ENCODE measurements at places on chromosomes 4 and X. TPM values are rescaled to one million over a fixed set of nuclear protein-coding genes. Genes with fewer than 3 reads are reported as not detected.

GRCh38 chr4:63528256-63528991 lies 880.8 kb downstream of the TECRL start:
- H3K36me3 ChIP-seq, result peaks cover 4% of the 10 kb centered on the region
- H3K4me3 ChIP-seq, result no peak overlapping the region
- H3K27me3 ChIP-seq, result no peaks in the 10 kb centered on the region
- H3K27ac ChIP-seq, result no peak overlapping the region

GRCh38 chrX:23382572-23382971 lies 47.9 kb downstream of the PTCHD1 start:
- no peak overlapping the region for H3K4me3 ChIP-seq
- H3K4me1 ChIP-seq, result peaks cover 6% of the 10 kb centered on the region
- DNase-seq, result no peak
- no peak overlapping the region for H3K27ac ChIP-seq

DNA sequence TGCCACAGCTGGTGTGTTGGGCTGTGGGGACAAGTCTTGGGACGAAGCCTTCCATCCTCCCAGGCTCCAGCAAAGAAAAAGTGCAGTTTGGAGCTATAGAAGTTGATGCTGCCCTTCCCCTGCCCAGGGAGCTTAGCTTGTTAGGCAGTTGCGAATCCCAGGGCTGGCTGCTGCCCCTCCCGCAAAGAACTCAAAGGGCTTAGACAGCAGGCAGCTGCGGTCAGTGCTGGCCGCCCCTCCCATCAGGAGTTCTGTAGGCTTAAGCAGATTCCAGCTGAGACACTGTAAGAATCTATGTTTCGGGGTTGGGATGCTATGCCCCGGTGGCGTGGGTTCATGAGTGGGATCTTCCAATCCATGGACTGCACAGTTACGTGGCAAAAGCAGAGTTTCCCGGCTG lies 956.7 kb downstream of the GLUD2 start:
- H3K27me3 ChIP-seq, result no peaks in the 10 kb centered on the region
- no peaks in the 10 kb centered on the region for H3K4me1 ChIP-seq
- DNase-seq, result no peak
- no peaks in the 10 kb centered on the region for H3K36me3 ChIP-seq

- H3K4me3 ChIP-seq, result no peak overlapping the region
- peaks cover 9% of the 10 kb centered on the region for H3K27me3 ChIP-seq
- H3K27ac ChIP-seq, result no peak overlapping the region
- no peak for DNase-seq
- no peaks in the 10 kb centered on the region for H3K36me3 ChIP-seq
These were observed 36.4 kb downstream of the TMEM150C start for GRCh38 chr4:82525307-82525911.

DNA sequence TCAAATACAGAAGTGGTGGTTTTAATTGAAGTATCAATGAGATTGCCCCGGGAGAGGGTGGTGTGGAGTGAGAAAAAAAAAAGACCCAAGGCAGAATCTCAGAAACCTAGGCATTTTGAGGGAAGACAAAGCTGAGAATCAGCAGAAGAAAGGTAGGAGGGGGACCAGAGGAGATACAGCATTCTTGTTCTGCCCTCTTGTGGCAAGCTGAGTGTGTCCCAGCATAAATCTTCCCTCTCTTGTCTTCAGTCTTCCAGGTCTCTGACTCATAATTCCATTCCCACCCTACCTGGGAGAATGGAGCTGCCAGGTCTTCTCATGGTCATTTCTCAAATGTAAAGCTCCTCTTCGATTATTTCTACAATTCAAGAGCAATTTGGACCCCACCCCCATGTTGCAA lies 32.7 kb upstream of the MAGED1 start:
- no peak for DNase-seq
- H3K27me3 ChIP-seq, result no peaks in the 10 kb centered on the region
- peaks cover 12% of the 10 kb centered on the region for H3K4me1 ChIP-seq
- no peak overlapping the region for H3K4me3 ChIP-seq
- H3K27ac ChIP-seq, result no peak overlapping the region

DNA sequence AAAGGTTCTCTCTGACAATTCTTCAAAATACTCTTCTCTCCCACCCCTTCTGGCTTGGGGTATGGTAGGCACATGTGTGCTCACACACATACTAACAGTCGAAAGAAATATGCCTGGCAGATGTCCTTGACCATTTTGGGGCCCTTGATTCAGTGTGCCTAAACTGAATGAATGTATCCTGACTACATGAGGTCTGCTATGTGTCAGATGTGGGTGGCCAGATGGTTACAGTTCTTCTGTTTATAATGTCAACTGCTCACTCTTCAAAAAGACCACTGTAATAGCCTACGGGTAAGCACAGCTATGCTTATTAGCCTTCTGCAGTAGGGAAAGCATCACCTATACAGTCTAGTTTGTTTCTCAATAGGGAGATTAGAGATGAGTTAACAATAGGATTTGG lies 63.7 kb upstream of the VEGFC start:
- no peak overlapping the region for H3K27ac ChIP-seq
- no peaks in the 10 kb centered on the region for H3K27me3 ChIP-seq
- H3K4me3 ChIP-seq, result no peak overlapping the region
- DNase-seq, result no peak
- H3K4me1 ChIP-seq, result no peaks in the 10 kb centered on the region
- H3K36me3 ChIP-seq, result no peaks in the 10 kb centered on the region

DNA sequence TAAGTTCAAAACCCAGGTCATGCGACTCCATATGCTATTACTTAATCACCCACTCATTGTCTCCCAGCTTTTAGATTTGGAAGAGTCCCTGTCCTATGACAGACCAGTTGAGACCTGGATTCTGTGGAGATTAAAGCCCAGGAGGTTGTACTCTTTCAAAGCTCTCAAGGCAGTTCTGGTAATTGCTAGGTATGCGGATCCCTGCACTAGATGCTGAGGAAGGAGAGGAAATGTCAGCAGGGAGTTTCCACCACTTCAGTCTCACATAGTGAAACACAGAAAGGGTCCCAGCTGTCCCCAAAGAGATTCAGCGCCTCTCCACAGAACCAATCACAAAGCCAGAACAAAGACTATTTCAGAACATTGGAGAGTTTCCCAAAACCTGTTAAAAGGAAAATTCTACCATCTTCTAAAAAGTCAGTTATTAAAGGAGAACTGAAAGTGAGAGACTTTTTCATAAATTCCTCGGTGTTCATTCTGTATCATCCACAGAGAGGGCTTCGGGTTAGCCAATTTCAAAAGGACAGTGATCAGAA lies 53.4 kb downstream of the IRF2 start:
- peak overlapping the region; percentile 17 for H3K27ac ChIP-seq
- peaks cover 59% of the 10 kb centered on the region for H3K4me1 ChIP-seq
- no peak for DNase-seq

DNA sequence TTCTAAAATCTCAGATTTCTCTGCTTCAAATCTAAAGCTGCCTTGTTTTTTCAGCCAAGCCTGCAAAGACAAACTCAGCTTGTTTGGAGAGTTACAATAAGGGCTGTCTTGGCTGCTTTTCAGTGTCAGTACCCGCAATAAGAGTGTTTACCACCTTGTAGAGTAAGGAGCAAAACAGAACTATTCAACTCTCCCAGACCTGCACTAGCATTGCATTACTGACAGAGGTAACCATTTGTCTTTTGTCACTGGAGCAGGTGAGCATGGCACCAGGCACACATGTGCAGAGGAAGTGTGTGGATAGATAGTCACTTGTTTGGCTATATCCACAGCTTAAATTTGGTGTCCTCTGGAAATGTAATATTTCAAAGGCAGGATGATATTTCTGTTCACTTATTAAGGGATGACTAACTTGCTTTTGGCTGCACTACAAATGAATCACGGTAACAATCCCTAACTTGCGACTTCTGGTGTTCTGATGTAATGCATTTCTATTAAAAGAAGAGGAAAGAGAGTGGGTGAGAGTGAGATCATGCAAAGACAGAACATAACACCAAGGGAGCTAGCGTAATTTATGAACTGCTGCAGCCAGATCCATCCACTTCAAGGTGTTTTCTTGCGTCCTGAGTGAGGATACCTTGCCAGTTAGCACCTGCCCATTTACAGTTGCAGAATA lies 38.6 kb downstream of the PTCHD1 start:
- no peak overlapping the region for H3K27ac ChIP-seq
- no peak for DNase-seq
- H3K4me1 ChIP-seq, result no peaks in the 10 kb centered on the region
- no peak overlapping the region for H3K4me3 ChIP-seq

The TLR7 gene
- not detected for total RNA-seq

The GJB1 gene
- total RNA-seq, result not detected

The UCHL1 gene
- total RNA-seq, result 1.9 TPM

The UGT2A1 gene
- not detected for total RNA-seq

The TMEM271 gene
- not detected for total RNA-seq

DNA sequence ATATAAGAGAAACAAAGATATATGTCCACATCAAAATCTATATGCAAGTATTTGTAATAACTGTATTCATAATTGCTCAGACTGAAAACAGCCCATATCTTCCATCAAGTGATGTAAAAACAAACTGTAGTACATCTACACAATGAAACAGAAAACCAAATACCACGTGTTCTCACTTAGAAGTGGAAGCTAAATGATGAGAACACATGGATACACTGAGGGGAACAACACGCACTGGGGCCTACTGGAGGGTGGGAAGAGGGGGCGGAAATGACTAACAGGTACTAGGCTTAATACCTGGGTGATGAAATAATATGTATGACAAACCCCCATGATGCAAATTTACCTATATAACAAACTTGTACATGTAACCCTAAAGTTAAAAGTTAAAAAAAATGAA lies 42.7 kb downstream of the UBA6 start:
- DNase-seq, result no peak
- H3K4me1 ChIP-seq, result peaks cover 29% of the 10 kb centered on the region
- no peaks in the 10 kb centered on the region for H3K27me3 ChIP-seq
- peaks cover 58% of the 10 kb centered on the region for H3K36me3 ChIP-seq
- peak overlapping the region; percentile 64 for H3K27ac ChIP-seq
- no peak overlapping the region for H3K4me3 ChIP-seq

The MAGEA12 gene
- total RNA-seq, result not detected

DNA sequence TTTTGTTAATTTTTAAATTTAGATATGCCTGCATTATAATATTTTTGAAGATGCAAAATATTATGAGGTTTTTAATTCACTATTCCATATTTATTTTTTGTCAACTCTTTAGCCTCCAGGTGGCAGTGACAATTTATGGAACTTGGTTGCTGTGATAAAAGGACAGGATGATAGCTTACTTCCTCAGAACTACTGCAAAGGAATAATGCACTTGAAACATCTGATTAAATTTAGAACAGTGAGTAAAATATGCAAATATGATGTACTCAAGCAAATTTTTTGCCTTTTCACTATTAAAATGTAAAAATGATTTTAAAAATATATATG lies 45.1 kb downstream of the SPATA4 start:
- no peak overlapping the region for H3K27ac ChIP-seq
- no peaks in the 10 kb centered on the region for H3K36me3 ChIP-seq
- H3K4me1 ChIP-seq, result no peaks in the 10 kb centered on the region

- no peak overlapping the region for H3K27ac ChIP-seq
- DNase-seq, result no peak
- peaks cover 6% of the 10 kb centered on the region for H3K4me1 ChIP-seq
- no peaks in the 10 kb centered on the region for H3K27me3 ChIP-seq
- H3K36me3 ChIP-seq, result no peaks in the 10 kb centered on the region
These were observed 21.1 kb downstream of the RBM10 start for GRCh38 chrX:47166126-47166525.

DNA sequence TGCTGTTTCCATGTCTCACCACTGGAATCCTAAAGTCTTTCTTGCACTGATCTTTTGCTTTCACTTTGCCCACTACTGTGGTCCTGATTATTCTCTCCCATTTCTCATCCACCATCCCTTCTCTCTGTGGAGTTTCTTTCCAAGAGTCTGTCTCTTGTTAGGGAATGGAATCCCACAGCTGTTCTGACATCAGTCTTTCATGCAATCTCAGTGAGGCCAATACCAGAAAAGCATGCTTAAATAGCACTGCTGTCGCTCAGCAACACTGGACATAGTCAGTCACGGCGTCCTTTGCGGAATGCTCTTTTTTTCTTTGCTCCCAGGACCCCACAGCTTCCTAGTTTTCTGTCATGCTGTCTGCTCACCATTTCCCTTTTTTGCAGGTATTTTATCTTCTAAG lies 20.1 kb downstream of the SLITRK4 start:
- H3K4me3 ChIP-seq, result no peak overlapping the region
- no peaks in the 10 kb centered on the region for H3K36me3 ChIP-seq
- no peaks in the 10 kb centered on the region for H3K4me1 ChIP-seq

The ANXA3 gene
- 8.8 TPM for total RNA-seq

The MXRA5 gene
- total RNA-seq, result not detected

All from natural killer cell treated with Interleukin-12 subunit alpha and Interleukin-12 subunit beta and Interleukin-15 and Interleukin-18, amount 100 ng/mL, for 72 hours (primary cell).